DMS 273 treated with DMSO at 0.1 percent for 48 hours (cell line): ENCODE measurements at places on chromosomes 4 and X.

GRCh38 chrX:13836575-13836974 is 19.7 kb upstream of the GPM6B start:
- DNase-seq, result no peak

GRCh38 chr4:1048773-1049590 is 37.6 kb downstream of the FGFRL1 start:
- DNase-seq, result no peak

GRCh38 chrX:119685225-119686066 is 7.5 kb downstream of the SEPTIN6 start:
- DNase-seq, result no peak

- no peak for DNase-seq
Measured at GRCh38 chrX:132685276-132685675, 196.4 kb upstream of the MBNL3 start.

DNA sequence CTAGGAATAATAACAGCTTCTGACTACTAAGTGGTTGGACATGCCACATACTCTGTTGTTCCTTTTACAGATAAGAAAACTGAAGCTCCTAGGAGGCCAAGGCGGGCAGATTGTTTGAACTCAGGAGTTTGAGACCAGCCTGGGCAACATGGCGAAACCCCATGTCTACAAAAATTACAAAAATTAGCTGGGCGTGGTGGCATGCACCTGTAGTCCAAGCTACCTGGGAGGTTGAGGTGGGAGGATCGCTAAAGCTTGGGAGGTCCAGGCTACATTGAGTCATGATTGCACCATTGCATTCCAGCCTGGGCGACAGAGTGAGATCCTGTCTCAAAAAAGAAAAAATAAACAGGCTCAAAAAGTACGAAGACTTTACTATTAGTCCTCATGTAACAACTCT is 30.6 kb upstream of the PHF8 start:
- no peak for DNase-seq

DNA sequence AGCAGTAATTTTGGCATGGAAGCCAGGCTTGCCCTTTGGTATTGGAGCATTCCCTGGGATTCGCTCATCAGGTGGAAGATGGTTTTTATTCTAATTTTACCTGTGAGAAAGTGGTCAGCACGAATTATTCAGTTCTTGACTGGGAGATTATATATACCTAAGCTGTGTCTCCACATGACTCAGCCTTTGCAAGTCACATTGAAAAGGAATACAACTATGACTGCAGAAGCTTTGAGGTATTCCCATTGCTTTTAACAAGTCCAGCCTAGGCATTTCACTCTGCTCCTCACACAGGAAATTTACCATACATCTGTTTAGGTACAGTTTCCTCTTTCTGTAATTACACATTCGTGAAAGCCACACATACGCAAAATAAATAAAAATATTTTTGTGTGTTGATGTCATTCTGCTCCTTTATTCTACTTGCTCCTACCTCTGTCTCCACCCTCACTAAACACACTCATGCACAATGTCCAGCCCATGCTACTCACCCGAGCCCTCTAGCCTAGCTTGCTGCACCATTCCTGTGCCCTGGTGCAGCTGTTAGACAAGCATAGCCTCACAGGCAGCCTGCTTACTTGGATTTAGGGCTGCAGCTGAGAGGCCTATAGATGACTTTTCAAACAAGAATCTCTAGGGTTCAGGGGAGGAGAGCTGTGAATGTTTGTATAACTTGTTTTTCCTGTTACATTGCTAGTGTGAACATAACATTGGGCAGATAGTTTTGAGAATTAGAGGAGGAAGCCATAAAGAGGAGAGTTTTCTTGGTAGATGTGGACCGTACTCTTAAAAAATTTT is 504.4 kb upstream of the FAT1 start:
- DNase-seq, result no peak

DNA sequence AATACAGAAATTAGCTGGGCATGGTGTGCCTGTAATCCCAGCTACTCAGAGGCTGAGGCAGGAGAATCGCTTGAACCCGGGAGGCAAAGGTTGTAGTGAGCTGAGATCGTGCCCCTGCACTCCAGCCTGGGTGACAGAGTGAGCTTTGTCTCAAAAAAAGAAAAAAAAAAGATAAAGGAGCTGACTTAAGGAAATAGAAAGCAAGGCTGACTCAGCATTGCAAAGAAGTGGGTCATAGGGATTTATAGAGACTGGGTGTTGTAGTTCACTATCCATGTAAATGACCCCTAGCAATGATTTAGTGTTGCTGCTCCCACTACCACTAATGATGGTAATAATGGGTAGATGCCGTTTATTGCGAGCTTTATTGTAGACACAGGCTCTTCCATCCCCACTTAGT is 47.6 kb downstream of the ADD1 start:
- no peak for DNase-seq

GRCh38 chr4:182929296-182929695 is 12.1 kb upstream of the DCTD start:
- no peak for DNase-seq

GRCh38 chrX:13764765-13765164 is 30.2 kb downstream of the OFD1 start:
- no peak for DNase-seq

DNA sequence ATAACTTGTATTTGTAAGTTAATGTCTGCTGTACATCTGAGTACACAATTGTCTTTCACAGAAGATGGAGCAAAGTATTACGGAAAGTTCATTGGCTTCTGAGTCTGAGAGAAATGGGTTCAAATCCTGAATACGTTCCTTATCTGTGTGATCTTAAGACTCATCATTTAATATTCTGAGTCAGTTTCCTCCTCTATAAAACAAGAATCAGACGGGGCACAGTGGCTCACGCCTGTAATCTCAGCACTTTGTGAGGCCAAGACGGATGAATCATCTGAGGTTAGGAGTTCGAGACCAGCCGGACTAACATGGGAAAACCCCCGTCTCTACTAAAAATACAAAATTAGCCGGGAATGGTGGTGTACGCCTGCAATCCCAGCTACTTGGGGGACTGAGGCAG is 57.8 kb downstream of the APBB2 start:
- no peak for DNase-seq

DNA sequence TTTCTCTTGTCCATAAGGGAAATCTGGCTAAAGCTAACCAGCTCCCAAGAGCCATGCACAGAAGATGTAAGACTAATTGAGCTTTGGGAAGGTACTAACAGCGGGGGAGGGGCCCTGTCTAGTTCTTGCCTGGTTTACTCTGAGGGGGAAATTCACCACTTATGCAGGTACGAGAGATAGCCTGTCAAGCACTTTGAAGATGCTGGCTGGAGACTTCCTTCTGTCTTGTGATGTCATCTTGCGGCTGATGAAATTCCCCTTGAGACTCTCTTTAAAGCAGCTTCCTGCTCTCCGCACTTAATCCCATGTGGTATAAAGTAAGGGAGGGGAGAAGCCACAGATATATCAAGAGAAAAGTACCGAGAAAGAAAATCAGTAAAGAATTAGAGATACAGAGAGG is 345.3 kb downstream of the MAPK10 start:
- DNase-seq, result no peak

DNA sequence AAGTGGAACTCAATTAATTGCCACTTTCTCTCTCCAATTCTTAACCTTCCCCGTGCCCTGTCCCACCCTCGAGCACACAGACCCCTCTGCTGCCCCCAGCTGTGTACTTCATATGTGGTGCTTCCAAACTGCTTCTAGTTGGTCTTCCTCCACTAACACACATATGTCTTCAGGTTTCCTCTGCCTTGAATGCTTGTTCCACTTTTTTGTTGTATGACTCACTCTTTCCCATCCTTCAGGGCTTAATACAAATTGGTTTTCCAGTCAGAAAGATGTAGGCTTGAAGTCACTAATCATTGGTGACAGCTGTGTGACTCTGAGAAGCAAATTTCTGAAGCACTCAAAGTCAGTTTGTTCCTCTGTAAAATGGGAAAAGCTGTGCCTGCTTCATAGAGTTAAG is 30.6 kb downstream of the TRIM2 start:
- no peak for DNase-seq

DNA sequence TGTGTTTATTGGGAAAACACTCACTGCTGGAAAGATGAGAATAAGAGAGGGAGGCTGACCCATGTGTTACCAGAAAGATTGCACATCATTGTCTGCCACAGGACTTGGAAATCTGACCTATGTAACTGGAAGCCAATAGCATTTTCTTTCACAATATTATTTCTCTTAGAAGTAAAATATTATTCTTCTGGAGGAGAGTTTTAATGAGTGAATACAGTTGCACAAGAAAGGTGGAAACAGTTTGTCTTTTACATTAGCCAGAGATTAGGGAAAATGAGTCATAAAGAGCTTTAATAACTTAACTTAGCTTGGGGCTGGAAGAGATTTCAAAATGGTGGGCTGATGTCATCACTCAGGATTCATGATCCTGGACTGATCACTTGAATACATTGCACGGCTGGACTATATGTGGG is 31.5 kb upstream of the LNX1 start:
- DNase-seq, result no peak

GRCh38 chrX:136214551-136214950 is 36.6 kb downstream of the MAP7D3 start:
- DNase-seq, result no peak

- DNase-seq, result no peak
Measured at GRCh38 chr4:69859140-69859685, 732 bp downstream of the SULT1E1 start.

DNA sequence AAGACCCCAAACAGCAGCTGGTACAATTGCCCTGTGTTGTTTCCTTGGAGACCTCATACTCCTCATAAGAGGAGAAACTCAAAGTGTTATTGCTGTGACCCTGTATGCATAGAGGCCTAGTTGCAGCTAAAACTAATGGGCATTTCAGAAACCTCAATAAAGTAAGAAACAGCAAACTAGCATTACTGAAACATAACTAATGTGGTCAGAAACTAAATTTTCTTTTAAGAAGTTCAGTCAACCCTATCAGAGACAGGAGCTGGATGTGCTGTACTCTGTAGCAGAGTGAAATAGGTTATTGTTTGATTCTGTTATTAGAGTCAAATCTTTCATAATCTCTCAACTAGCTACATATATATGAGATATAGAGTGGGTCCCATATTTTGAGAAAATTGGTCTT is 257.5 kb upstream of the IRS4 start:
- no peak for DNase-seq

- no peak for DNase-seq
Measured at GRCh38 chr4:7423391-7423790, 11.3 kb downstream of the PSAPL1 start.

GRCh38 chrX:52078131-52078530 is 9.1 kb upstream of the MAGED4B start:
- DNase-seq, result no peak

DNA sequence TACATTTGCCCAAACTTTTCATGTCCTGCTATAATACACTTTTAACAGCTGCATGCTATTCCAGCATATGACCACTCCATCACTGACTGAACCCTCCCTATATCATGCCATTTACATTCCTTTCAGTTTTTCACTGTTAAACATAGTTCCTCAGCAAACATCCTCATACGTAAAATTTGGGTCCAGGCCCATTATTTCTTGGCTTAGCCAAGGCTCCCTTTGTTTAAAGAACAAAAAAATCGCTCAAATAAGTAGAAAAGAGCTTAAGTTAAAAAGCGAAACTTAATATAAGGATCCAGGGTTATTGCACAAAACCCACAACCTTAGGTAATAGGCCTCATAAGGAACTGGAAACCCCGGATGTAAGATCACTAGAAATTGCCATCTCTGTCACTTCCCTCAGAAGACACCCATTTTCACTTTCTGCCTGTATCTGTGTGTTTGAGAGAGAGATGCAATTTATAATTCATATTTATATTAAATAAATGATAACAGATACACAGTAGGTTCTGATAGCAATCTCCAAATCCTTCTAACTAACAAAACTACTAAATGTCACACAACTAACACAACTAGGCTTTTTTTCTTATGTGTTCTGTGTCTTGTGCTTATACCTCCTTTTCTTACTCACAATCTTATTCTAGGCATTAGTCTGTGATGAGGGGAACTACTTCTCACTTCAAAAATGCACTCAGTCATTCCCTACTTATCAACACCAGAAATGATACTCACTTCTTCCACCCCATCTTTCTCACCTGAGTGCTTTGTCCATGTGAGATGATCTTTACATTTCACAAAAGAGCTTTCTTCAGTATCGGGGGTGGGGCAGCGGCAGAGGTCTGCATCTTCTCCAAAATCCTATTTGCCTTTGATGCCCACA is 59.9 kb upstream of the FAM241A start:
- no peak for DNase-seq

DNA sequence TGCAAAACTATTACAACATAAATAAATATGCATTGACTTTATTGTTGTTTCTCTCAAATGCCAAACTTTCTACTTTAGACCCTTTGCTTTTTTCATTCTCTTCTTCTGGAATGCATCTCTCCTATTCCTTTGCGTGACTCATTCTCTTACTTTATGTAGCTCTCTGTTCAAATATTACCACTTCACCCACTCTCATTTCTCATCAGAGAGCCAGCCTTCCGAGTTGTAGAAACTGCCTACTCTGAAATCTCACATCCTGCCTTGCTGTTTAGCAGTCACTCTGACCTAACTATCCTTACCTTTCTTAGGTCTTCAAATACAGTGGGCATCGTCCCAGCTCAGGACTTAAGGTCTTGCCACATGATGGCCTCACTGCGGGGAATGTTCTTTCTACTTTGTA is 143.5 kb downstream of the GALNTL6 start:
- no peak for DNase-seq

- DNase-seq, result no peak
Measured at GRCh38 chrX:31061091-31061490, 10.8 kb downstream of the FTHL17 start.

DNA sequence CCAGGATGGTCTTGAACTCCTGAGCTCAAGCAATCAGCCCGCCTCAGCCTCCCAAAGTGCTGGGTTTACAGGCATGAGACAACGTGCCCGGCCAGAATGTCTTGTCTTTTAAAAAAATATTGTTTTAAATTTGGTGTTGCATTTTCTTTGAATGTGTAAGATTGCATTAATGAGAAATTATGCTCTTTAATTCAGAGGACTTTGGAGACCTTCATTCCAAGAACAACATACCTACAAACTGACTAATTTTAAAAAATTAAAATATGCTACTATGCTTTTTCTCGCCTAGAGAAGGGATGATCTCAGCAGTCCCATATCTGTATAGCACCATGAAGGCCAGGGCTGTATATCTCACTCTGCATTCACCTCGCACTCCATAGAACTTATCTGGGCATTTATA is 204.3 kb upstream of the SLC7A11 start:
- DNase-seq, result no peak

DNA sequence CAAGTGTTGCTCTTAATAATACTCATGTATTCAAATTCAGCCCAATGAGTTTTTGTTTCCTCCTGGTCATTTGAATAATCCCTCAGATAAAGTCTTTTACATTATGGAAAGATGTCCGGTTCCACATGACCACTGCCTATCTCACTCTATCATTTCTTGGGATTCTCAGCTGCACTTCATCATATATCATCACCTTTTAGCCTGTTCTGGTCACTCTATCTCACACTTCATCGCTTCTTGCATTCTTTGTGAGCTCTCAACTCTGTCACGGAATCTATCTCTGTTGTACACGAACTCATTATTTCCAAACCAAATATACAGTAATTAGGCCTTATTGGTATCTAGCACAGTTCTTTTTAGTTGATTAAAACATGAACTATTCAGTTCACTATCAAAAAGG is 126.9 kb upstream of the HAND2 start:
- DNase-seq, result no peak

GRCh38 chrX:31099536-31100090 is 27.8 kb upstream of the FTHL17 start:
- DNase-seq, result no peak
